CD4-positive, alpha-beta T cell (primary cell): ENCODE measurements at places on chromosomes 4 and X. TPM values are rescaled to one million over a fixed set of nuclear protein-coding genes. Genes with fewer than 3 reads are reported as not detected.

DNA sequence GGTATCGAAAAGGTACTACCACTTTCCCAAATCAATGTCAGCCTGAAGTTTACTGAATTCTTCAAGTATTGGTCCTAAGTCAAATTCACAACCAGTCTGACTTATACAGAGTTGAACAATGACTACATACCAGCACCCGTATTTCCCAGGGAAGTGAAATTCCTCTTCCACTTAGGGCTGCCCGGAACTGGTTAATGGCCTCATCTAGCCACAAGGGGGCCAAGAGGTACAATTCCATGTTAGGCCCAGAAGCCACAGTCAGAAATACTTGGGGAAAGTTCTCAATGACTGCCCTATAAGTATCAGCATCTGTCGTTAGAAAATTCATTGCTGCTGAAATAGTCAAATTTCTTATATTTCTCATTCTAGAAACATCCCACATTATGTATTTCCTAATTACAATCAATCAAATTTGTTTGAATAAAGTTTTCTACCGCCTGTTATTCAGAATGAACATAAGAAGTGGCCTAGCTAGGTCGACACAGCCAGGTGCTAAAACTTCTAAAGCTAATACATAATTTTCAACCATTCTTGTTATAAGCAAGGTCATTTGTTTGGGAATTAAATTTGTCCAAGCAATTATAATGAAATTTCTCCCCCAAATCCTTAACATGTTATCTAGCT, 5.6 kb upstream of the PCDH7 start:
- no peak overlapping the region for H3K27ac ChIP-seq
- peaks cover 10% of the 10 kb centered on the region for H3K27me3 ChIP-seq
- no peak overlapping the region for H3K4me3 ChIP-seq
- peaks cover 24% of the 10 kb centered on the region for H3K4me1 ChIP-seq
- no peak for DNase-seq
- no peaks in the 10 kb centered on the region for H3K36me3 ChIP-seq

DNA sequence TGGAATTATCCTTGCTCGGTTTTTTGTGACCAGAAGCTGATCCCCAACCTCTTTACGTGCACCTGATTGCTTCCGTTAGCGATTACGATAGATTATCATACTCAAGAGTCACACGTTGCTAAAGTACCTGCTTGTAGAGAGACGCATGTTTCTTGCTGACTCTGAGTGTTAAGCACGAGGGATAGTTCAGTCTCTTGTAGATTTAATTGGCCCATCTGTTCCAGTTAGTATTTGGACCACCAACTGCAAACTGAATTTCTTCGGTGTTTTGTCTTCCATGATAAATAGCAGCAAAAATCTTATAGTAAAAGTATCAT, 516 bp upstream of the COX18 start:
- peak overlapping the region; percentile 81 for H3K4me3 ChIP-seq
- no peaks in the 10 kb centered on the region for H3K27me3 ChIP-seq
- DNase-seq, result no peak
- peak overlapping the region; percentile 96 for H3K27ac ChIP-seq
- peaks cover 11% of the 10 kb centered on the region for H3K36me3 ChIP-seq
- peaks cover 27% of the 10 kb centered on the region for H3K4me1 ChIP-seq

KLHL4 gene
- total RNA-seq, result not detected

- no peak overlapping the region for H3K27ac ChIP-seq
- H3K4me3 ChIP-seq, result no peak overlapping the region
- peaks cover 4% of the 10 kb centered on the region for H3K4me1 ChIP-seq
- peaks cover 5% of the 10 kb centered on the region for H3K36me3 ChIP-seq
- H3K27me3 ChIP-seq, result no peaks in the 10 kb centered on the region
Measured at GRCh38 chr4:173245952-173246351, 77.3 kb downstream of the GALNT7 start.

ADAM29 gene
- total RNA-seq, result not detected

DNA sequence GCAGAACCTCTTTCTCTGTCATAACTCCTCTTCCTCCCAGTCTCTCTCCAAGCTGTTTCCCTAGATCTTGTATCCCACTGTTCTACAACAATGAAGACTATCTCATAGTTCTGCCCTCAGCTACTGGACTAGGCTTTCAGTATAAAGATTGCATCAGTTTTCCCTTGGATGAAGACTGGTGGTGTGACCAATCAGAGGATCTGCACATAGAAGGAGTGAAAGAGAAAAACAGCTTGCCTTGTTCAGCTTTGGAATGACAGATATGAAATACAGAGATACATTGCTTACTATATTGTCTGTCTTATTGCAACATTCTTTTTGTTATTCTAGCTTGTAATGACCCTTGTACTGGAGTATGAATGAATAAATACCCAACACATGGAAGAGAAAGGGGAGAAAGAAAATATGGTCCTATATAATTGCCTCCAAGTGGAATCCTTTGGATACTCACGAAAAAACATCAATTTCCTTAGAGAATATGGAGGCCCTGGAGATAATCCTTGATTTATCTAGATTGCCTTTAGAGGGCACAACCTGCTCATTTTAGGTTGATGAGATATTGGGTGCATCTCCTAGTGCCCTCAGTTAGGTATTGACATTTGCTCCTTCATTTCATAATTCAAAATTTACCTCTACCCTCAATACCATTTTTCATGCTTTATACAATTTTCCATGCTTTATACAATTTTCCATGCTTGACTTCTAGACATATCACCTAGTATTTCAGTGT, 395.8 kb downstream of the NAF1 start:
- H3K27ac ChIP-seq, result no peak overlapping the region
- no peaks in the 10 kb centered on the region for H3K27me3 ChIP-seq
- no peaks in the 10 kb centered on the region for H3K4me1 ChIP-seq
- no peak overlapping the region for H3K4me3 ChIP-seq
- no peaks in the 10 kb centered on the region for H3K36me3 ChIP-seq

- no peaks in the 10 kb centered on the region for H3K36me3 ChIP-seq
- H3K4me1 ChIP-seq, result no peaks in the 10 kb centered on the region
- no peak overlapping the region for H3K4me3 ChIP-seq
- no peak for DNase-seq
Measured at GRCh38 chr4:24805067-24805466, 9.7 kb downstream of the SOD3 start.

USP17L22 gene
- total RNA-seq, result not detected

- no peaks in the 10 kb centered on the region for H3K27me3 ChIP-seq
- no peaks in the 10 kb centered on the region for H3K4me1 ChIP-seq
- H3K4me3 ChIP-seq, result no peak overlapping the region
- peaks cover 15% of the 10 kb centered on the region for H3K36me3 ChIP-seq
- no peak for DNase-seq
- H3K27ac ChIP-seq, result no peak overlapping the region
Measured at GRCh38 chrX:107842715-107843400, 17.2 kb downstream of the MID2 start.

GRCh38 chrX:144259054-144259453, 375.2 kb downstream of the UBE2NL start:
- no peak overlapping the region for H3K4me3 ChIP-seq
- DNase-seq, result no peak
- H3K4me1 ChIP-seq, result no peaks in the 10 kb centered on the region
- H3K27me3 ChIP-seq, result no peaks in the 10 kb centered on the region

GRCh38 chrX:23782455-23782854, 518 bp upstream of the SAT1 start:
- H3K4me3 ChIP-seq, result peak overlapping the region; percentile 91
- no peaks in the 10 kb centered on the region for H3K27me3 ChIP-seq
- peaks cover 19% of the 10 kb centered on the region for H3K4me1 ChIP-seq
- no peak for DNase-seq
- no peak overlapping the region for H3K27ac ChIP-seq

DNA sequence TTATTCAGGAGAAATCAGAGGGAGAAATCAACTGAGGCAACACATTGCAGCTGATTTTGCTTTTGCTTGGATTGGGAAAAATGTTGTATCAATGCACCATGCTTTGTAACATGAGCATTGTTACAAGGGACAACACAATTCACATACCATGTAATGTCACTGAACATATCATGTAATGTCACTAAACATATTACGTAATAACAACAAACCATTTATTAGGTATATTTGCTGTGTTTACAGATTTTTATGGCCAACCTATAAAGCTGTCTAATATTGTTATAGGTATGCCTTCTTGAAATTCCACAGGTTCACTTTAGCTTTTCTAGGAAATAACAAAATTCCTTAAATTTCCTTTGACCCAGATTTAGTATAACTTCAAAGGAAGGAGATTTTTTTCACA, 5.0 kb upstream of the HERC3 start:
- no peak overlapping the region for H3K27ac ChIP-seq
- no peaks in the 10 kb centered on the region for H3K36me3 ChIP-seq
- H3K4me1 ChIP-seq, result peaks cover 12% of the 10 kb centered on the region
- H3K27me3 ChIP-seq, result no peaks in the 10 kb centered on the region
- DNase-seq, result no peak
- H3K4me3 ChIP-seq, result no peak overlapping the region

GRCh38 chrX:40394302-40394701, 186.5 kb upstream of the ATP6AP2 start:
- no peak for DNase-seq

ENPEP gene
- total RNA-seq, result not detected

GRCh38 chr4:113471146-113471860, 290.2 kb downstream of the CAMK2D start:
- no peaks in the 10 kb centered on the region for H3K36me3 ChIP-seq
- H3K27ac ChIP-seq, result no peak overlapping the region
- no peaks in the 10 kb centered on the region for H3K27me3 ChIP-seq
- no peak overlapping the region for H3K4me3 ChIP-seq

HTN3 gene
- not detected for total RNA-seq

DNA sequence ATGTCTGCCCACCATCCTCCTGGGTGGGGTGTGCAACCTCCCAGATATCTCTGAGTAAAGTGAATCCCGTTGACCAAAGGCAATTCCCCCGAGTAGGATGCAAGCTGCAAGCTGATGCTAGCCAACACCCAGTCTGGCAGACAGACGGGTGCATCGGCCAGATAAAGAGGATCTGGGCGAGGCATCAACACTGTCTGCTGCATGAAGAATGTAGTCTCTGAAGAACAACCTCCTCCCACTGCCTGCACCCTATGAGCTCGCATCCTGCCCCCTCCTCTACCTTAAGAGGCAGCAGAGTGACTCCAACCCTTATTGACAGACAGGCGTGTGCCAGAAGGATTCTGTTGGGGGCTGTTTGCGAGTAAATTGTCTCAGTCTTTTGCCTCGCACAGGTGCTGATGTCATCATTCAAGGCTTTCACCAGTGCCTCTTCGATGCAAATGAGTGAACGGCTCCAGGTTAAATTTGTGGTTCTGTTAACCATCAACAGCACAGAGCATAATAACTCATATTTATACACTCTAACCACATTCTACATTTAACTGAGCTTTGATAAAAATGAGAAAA, 546.9 kb downstream of the BCOR start:
- H3K36me3 ChIP-seq, result no peaks in the 10 kb centered on the region
- no peak overlapping the region for H3K4me3 ChIP-seq
- no peaks in the 10 kb centered on the region for H3K27me3 ChIP-seq
- H3K27ac ChIP-seq, result no peak overlapping the region
- no peak for DNase-seq

FAM47E gene
- total RNA-seq, result 0.74 TPM
